Renal pelvis (tissue), 12 donors: ENCODE measurements at places on chromosomes 1 and 21. TPM values are rescaled to one million over a fixed set of nuclear protein-coding genes. Genes with fewer than 3 reads are reported as not detected.

The KRTAP7-1 gene
- not detected for polyA plus RNA-seq

The NKAIN1 gene
- polyA plus RNA-seq: 3.3 TPM

The PIK3CD gene
- polyA plus RNA-seq: 10.4 TPM

The ST6GALNAC3 gene
- 81.9 TPM for polyA plus RNA-seq

The FCRL4 gene
- polyA plus RNA-seq: not detected

The GUCA2B gene
- not detected for polyA plus RNA-seq

The TMEM222 gene
- polyA plus RNA-seq: 44.1 TPM

The FCMR gene
- polyA plus RNA-seq: 1.6 TPM

The SLC1A7 gene
- polyA plus RNA-seq: 0.09 TPM

The ZYG11A gene
- polyA plus RNA-seq: 0.17 TPM

The UQCRH gene
- 345 TPM for polyA plus RNA-seq
